ENCODE measurements at places on chromosomes 1 and 21.
A peak's percentile ranks its signal among the peaks of the same experiment; 100 is the strongest.

- peak; percentile 68 for DNase-seq
Observed at GRCh38 chr1:43978551-43979260, at the start of gene B4GALT2. Gene B4GALT2 (plus strand): TSS chr1:43979210. CDS start chr1:43981161, 1,951 bp downstream.

DNA sequence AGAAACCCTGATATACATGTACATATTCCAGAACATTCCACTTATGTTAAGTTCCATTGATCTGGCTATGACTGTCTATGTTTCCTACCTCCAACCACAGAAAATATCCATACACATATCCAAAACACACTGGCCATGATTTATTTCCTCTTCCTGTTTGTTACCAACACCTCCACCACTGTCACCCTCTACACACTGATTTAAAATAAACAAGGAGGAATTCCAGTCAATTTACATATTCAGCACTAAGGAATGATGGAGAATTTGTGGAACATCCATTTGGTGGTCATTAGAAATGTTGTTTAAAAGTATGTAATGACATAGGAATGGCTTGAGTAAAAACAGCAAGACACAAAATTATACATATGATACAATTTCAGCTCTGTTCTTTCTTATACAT, 5.5 kb upstream of the STX6 start:
- no peak for DNase-seq

DNA sequence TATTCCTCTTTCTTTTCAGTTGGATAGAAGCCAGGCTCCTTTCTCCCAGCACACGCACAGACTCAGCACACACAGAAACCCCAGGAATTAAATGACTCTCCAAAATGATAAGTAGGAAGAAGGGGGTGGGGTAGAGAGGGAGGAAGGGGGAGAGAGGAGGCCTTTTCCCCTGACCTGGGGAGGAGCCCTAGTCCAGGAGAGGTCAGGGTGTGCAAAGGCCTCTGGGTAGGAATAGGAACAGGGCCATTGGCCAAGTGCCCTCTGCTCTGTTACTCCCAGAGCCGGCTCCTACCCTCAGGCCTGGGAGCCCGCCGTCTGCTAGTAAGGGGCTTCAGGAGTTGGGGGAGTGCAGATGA, 35.6 kb upstream of the PUM1 start:
- DNase-seq = no peak

DNA sequence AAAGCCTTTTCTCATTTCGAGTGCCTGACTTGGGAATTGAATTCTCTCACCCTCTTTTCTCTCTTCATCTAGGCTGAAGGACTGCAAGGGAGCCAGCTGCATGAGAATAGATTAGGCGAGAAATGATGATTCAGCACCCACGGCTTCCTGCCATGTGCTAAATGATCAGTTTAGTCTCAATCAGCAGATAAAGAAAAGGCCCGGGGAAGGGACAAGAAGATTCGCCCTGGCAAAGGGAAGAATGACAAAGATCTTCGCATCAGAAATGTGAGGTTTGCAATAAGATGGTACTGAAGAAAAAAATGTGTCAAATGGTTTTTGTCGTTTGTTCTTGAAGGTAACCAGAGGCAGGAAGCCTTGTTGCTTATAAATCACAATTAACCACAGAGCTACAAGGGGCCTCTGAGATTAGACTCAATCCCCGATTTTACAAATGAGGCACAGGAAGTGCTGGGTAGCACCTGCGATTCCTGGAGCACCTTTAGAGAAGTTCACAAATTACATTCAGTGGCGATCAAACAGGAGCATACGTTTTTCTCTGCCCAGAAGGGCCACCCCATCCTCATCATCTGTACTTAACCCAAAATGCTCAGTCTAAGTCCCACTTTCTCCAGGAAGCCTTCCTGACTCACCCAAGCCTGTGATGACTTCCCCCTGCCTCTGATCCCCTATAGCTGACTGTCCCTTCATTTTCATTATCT, 183.4 kb downstream of the ZNF281 start:
- peak; percentile 56 for DNase-seq

- no peak for DNase-seq
Observed at GRCh38 chr1:100671601-100672000, 47.9 kb upstream of the VCAM1 start.

DNA sequence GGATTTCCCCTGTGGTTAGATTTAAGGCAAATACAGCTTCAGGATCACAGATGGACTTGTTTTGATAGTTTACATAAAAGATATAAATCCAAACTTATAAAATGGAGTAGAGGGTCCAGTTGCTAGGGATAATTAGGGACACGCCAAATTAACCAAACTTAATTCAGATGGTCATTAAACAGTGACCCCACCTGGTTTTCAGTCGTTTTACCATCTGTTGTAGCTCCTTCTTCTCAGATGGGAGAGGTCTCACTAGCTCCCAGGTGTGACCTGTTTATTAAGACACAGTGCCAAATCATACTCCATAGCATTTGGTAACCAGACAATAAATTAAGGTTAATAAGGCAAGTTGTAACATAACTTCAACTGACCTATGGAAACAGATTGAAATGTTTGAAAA, 8.1 kb upstream of the GADD45A start:
- no peak for DNase-seq
